ENCODE measurements at places on chromosomes 6 and 20.

DNA sequence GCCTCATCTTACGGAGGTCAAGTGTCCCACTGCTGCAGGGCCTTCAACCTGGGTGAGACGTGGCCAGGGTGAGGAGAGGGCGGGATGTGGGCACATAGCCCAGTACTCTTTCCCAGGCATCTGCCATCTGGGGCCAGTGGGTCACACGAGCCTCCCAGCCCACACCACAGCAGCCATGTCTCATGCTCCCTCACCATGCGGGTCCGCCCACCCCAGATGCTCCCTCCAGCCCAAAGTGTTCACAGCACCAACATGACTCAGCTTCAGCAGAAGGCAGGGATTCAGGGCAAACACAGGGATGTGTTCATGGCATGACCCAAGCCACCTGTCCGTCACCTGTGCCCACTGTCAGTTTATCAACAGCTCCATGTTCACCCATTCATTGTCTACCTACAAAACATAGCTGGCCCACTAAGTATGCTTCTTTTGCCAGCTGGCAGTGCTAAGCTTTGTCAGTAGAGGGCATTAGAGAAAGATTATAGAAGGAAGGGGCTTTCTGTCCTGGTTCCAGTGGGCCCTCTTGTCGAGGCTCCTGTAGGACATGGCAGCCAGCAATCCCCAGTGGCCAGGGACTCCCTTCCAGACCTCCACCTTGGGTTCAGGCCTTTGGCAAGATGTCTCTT is 109.2 kb downstream of the FOXF2 start:
- no peak for DNase-seq

DNA sequence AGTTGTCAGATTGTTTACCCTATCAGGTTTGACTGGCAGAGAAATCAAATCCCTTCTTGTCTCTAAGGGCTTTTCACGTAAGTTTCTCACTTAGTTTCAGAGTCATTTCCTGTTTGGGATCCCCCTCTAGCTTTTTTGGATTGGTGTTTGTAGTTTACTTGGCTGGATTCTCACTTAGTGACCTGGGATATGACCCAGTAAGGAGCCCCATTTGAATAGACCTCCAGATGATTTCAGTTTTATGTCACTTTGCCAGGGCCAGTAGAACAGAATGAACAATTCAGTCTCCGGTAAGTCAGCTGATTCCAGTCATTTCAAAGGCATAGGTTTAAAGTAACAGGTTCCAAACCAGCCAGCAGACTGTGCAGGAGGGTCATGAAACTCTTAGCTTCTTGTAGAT is 8.2 kb downstream of the FAM135A start:
- no peak for DNase-seq

- DNase-seq: no peak
Measured at GRCh38 chr6:129340983-129341382, 369.0 kb downstream of the ARHGAP18 start.

- no peak for DNase-seq
Measured at GRCh38 chr6:136641166-136641565, 90.9 kb upstream of the MAP7 start.

- no peak for DNase-seq
Measured at GRCh38 chr20:36541227-36541767, at the start of gene MYL9. Gene MYL9 (plus strand): TSS chr20:36541519. CDS start chr20:36544885, 3,366 bp downstream.

DNA sequence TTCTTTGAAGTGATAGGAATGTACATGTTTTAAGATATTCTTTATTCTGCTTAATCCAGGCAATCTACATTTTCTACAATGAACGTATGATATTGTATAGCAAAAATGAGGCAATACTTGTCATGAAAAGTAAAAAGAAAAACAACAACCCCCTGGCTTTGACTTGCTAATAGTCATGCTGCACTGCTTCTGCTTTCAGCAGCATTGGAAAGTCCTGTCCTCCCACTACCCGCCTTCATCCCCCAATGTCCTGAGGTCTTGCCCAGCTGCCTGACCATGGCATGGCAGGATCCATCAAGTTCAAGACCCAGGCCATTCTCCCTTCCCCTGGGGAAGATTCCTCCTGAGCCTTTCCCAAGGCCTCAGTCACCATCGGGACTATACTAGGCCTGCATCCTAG is 156.5 kb downstream of the SH3BGRL2 start:
- no peak for DNase-seq

DNA sequence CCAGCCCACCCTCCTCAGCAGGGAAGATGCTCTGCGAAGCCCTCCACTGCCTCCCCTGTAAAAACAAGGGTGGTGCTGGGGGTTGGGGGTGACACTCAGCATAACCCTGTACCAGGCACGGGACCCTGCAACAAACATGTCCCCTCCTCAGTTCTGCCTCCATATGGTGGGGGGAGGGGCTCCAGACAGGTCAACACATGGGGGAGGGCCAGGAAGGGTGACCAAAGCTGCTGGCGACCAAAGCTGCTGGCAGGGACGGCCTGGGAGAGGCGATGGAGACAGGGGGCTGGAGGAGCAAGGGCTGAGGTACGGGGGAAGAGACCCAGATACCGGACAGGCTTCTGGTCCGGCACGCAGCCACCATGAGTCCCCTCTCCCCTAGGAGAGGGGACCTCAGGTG is 123.2 kb downstream of the TAF4 start:
- no peak for DNase-seq

DNA sequence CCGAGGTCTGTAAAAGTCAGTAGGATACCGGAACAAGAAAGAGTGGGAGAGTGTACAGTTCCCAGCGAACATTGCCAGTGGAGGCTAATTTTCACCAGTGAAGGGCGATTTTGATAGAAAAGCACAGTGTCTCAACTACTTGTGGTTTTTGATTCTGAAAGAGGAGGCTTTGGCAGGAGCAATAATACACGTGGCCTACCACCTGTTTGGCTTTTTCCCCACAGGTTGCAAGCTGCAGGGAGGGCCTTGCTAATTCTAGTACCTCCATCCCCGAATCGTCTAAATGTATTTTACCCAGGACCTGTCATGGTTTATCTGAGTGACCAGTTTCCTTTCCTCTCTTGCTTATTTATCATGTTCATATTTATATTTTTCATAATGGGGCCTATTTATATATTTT is 3.3 kb upstream of the EFCAB8 start:
- DNase-seq: no peak

DNA sequence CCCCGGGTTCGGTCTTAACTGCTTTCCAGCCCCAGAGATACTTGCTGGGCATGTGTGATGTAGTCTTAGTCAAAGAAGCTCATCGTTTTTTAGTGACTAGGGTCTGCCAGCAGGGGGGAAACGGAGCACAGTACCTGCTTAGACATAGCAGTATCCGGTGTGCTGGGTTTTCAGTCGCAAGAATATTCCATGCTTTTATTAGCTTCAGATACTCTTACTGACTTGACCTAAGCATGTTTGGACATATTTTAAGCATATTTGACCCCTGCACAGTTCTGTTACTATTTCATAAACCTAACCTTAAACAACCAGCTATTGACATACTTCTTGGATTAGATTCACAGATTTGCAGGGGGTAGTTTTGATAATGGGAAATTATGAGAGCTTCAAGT is 3.0 kb downstream of the E2F3 start:
- peak; percentile 42 for DNase-seq

DNA sequence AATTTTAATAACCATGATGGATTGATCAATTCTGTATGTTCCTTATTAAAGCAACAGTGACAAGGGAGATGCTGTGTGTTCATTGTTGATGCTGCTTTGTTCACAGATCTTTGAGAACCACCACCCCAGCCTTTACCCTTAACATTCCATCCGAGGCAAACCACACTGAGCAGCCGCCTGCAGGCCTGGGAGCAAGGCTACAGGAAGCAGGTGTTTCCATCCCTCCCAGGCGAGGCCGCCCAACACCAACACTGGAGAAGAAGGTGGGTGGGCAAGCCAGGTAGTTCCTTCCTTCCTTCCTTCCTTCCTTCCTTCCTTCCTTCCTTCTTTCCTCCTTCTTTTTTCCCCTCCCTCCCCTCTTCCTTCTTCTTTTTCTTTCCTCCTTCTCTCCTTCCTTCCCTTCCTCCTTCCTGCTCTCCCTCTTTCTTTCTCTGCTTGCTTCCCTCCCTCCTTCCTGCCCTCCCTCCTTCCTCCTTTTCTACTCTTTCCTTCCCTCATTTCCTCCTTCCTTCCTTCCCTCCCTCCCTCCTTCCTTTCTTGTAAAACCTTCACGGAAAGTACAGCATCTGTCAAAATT is 13.7 kb downstream of the TTLL2 start:
- DNase-seq: no peak

- no peak for DNase-seq
Measured at GRCh38 chr6:138250053-138250452, 31.8 kb upstream of the PBOV1 start.

DNA sequence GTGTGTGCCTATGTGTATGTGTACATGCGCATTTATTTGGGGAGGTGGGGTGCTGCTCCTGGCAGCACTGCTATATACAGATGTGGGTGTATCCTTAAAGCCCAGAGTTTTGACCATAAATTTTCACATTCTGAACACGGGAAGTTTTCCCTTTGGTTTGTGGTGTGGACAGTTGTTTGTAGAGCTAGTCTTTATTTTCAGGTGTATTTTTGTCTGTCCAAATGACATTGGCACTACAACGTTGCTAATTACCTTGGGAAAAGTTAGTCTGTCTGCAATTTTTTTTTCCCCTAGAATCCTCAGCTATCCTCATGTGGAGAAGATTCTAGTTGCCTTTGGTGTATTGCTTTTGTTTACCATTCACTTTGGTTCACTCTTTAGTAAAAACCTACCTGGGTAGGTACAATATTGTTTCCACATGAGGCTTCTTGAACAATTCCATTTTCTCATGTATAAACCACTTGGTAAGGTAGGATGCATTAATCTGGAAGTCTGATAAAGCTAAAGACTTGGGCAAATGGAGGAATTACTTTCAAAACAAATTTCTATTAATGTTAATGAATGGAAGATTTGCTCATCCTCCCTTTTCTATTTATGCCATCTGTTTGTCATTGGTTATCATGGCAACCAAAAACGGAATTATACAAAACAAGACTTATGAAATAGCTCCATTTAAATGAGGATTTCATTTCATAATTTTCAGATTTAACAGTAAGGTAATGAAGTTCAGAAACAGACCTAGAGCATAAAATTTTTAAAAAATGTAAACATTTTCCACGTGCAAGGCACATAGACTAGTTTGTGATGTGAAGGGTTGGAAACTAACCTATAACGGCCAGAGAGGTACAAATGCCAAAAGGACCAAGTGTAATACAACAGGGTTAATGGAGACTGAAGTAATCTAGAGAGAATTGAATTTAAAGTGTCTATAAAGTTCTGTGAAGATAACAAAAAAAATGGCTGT is 3.9 kb downstream of the CCN2 start:
- DNase-seq: no peak

GRCh38 chr20:63374504-63374903 is 13.4 kb upstream of the CHRNA4 start:
- DNase-seq: no peak

DNA sequence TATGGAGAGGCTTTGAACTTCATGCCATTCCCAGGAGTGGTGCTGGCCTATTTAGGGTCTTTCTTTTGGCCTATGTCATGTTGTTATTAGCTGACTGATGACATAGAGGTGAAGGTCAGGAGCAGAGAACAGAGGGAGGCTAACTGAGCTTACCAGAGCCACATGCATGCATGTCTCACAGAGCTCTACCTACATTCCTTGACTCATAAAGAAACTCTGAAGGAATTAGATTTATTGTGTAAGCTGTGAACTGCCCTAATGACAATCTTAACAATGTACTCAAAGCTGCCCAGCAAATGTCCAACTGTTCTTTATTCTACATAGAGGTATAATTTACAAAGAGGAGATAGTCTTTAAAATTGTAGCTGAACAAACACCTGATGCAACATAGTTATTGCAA is 192.7 kb upstream of the CNR1 start:
- DNase-seq: no peak

DNA sequence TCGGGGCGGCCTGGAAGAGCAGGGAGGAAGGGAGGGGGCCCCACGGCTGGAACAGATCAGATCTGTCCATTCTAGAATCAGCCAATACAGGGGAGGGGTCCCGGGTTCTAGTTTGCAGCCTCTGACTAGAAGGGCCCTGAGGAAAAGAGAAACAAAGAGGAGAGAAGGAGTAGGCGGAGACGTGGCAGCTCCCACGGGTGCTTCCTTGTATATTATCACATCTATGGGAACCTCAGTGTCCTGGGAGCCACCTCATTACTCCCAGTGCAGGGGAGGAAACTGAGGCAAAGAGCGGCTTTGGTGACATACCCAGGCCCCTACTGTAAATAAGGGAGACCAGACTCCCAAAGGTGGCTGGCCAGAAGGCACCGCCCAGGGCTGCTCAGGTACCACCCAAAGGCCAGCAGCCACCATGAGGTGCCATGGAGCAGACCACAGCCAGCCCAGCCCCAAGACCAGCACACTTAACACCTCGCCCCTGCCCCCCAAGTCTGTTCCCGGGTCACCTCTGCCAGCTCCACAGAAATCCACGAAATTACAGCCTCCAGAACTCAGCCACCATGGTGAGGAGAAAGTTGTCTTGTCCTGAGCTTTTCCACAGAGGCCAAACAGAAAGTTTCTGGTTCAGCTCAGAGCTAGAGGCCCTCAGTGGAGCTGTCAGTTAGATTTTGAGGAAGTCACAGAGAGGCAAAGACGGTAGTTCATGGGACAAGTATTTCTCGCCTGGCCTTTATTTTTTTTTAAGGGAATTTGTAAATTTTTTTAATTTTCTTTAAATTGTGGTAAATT is 2.1 kb downstream of the ZC3H12D start:
- no peak for DNase-seq

DNA sequence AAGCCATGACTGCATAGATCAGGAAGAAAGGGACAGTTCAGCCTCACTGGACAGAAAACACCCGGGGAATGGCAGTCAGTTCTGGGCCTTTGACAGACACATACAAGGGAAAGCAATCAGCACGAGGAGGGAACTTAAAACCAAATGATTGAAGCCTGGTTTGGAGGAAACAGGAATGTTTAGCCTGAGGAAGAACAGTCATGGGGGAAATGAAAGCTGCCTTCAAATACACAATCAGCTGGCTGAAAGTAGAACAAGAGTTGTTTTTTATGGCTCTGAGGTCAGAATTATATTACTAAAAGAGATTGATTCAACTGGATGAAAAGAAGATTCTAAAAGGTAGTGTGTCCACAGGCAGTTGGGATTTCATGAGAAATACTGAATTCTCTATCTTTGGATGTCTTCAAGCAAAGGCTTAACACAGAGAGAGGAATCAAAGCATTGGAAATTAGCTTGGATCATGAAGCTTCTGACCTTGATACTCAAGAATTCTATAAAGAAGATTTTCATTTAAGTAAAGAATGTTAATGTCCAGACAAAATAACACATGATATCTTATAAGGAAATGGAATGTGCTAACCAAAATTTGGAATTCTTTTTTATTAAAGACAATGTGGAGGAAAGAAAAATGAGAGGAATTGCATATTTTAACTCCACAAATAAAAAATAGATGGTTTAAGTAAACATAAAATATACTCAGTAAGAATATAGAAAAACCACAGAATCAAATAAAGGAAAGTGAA is 216.6 kb downstream of the IBTK start:
- no peak for DNase-seq

GRCh38 chr6:130111031-130111430 is 92.7 kb downstream of the L3MBTL3 start:
- no peak for DNase-seq

GRCh38 chr6:32604434-32604877 is 14.8 kb upstream of the HLA-DRB1 start:
- no peak for DNase-seq

- no peak for DNase-seq
Measured at GRCh38 chr6:98828941-98829411, 5.4 kb upstream of the POU3F2 start.

GRCh38 chr6:132246632-132247270 is 154.5 kb downstream of the MOXD1 start:
- DNase-seq: no peak

- DNase-seq: no peak
Measured at GRCh38 chr6:24490948-24491347, 1.6 kb upstream of the GPLD1 start.
